ENCODE measurements at places on chromosomes 4 and X.

- peak; percentile 25 for DNase-seq
Measured at GRCh38 chr4:54318904-54319303, 89.8 kb downstream of the PDGFRA start.

- no peak for DNase-seq
Measured at GRCh38 chr4:159376289-159376688, 273.4 kb downstream of the RAPGEF2 start.

DNA sequence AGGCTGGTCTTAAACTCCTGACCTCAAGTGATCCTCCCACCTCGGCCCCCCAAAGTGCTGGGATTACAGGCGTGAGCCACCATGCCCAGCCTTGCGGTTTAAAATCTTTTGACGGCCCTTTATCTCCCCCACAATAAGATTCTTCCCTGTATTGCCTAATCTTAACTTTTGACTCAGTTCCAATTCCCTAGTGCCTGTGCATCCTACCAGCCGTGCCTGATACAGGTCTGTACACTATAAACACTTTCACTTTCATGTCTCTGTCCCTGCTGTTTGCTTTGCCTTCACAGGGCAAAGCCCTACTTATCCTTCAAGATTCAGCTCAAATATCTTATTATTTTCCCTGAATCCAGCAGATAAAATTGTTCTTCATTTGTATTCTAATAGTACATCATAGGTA is 74.6 kb downstream of the WDR44 start:
- DNase-seq, result no peak

DNA sequence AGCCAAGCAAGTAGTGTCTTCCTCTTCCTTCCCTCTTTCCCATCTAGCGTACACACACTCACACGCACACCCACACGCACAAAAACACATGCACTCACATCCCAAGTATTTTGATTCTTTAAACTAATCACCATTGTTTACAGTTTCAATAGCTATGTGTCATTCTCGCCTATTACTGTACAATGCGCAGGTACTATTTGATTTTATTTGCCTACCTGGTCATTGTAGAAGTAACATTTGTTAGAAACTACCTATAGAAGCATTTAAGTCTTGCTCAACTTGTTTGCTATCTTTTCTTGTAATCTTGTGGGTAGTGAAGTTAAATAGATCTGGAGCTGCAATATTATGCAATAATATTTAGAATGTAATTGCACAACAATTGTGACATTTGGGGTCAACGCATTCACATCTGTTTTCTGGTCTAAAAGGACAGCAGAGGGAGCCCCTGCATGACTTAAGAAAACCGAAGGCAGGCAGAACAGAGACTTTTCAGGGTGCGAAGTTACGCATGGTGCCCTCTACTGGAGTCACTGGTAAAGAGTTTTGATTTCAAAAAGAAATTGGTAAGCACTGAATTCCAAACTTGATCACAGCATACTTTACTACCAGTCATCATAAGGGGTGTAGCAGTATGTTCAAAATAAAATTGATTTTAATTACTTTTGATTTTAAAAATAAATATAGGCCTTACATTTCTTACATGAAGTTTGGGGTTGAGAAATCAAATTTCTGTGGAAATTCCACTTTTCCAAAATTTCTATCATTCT is 503.3 kb upstream of the FAM241A start:
- DNase-seq, result peak; percentile 17

- DNase-seq, result no peak
Measured at GRCh38 chr4:22713841-22714240, 21.1 kb downstream of the GBA3 start.

GRCh38 chr4:169675825-169676224 is 55.4 kb downstream of the CLCN3 start:
- DNase-seq, result no peak

- DNase-seq, result no peak
Measured at GRCh38 chr4:73309211-73309610, 50.6 kb upstream of the ANKRD17 start.

DNA sequence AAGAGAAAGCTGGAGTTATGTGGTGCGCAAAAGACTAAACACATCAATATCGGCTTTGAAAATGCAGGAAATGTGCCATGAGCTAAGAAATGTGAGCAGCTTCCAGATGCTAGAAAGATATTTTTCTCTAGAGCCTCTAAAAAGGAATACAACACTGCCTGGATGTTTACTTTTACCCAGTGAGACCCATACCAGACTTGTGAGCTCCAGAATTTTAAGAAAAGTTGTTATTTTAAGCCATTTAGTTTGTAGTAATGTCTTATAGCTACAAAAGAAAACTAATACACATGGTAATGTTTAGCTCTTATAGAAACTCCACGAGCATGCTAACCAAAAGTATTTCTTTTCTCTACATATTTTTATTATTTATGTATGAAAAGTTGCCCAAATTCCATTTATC is 1389.4 kb downstream of the C4orf33 start:
- DNase-seq, result no peak

GRCh38 chr4:71006203-71006907 is 12.9 kb downstream of the DCK start:
- DNase-seq, result no peak

DNA sequence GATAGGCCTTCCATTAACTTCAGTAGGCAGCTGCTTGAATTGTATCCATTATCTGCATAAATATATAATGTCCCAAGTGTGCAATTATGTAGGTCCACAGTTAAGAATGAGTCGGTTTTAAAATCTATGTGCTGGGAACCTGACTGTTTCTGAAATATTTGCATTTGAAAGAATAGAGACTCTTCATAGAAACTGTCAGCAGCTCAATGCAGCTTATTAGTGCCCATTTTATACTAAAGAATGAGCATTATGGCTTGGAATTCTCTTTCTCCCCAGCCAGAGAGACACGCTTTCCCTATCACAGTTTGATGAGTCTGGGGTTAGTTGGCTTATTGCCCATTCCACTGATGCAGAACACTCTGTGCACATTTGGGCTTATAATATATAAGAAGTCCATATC is 202.0 kb upstream of the PCDH7 start:
- DNase-seq, result no peak

DNA sequence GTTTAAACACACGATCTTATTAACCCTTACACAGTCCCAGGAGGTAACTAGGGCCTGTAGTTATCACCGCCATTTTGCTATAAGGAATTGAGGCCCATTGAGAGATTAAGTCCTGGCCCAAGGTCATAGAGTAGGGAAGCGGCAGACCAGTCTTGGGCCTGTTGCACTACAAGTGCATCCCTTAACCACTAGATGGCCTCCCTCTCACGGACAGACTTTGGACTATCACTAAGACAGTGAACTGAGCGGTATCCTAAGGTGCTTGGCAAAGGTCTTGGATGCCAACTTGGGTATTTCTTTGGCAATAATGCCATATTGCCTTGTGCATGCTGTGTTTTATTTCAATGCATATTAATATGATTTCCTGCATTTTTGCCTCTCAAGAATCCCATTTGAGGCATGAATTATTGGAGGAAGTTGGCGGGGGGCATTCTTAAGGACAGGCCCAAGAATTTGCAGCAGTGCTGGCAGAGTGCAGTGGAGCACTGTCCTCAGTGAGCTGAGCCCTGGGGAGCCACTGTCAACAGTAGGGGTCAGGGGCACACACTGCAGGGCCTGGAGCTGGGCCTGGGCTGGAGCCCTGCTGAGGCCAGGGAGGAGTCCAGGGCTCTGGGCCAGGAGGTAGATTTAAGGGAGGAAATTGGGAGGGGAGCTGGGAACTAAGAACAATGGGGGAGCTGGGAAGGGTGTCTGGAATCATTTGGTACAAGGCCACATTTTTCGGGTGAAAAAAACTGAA is 147.4 kb downstream of the SMIM20 start:
- no peak for DNase-seq

DNA sequence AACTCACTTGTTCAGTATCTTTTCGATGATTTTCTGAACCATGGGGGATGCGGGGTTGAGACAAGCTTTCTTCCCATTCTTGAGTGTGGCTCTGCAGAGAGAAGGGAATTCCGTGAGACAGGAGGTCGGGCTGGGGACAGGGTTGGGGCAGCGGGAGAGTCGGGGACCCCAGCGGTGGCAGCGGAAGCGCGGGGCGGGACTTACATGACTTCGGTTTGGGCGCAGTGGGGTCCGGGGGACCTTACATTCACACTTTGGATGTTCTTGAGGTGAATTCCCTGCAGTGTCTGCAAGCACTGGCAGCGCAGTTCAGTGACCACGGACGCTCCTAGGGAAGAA is 434 bp downstream of the CXCL3 start:
- peak; percentile 6 for DNase-seq

Measured in CD4-positive, alpha-beta T cell (primary cell).